ENCODE measurements at places on chromosomes 1 and 21.

- peak; percentile 82 for DNase-seq
Observed at GRCh38 chr1:210232511-210233215, at the start of gene SERTAD4. SERTAD4 (plus strand) TSS chr1:210232796; CDS start chr1:210237961, 5,165 bp downstream.

DNA sequence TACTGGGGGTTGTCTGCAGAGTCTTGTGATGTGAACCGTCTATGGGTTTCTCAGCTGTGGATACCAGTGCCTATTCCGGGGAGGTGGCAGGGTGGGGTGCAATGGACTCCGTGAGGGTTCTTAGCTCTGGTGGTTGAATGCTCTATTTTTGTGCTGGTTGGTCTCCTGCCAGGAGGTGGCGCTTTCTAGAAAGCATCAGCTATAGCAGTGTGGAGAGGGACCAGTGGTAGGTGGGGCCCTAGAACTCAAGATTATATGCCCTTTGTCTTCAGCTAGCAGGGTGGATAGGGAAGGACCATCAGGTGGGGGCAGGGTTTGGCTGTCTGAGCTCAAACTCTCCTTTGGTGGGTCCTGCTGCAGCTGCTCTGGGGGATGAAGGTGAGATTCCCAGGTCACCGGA lies 127.3 kb upstream of the PLD5 start:
- no peak for DNase-seq

GRCh38 chr1:32361674-32362473 lies 411 bp downstream of the FAM229A start:
- peak; percentile 79 for DNase-seq

GRCh38 chr1:118388301-118388959 lies 203.4 kb upstream of the SPAG17 start:
- DNase-seq: no peak

- DNase-seq: no peak
Observed at GRCh38 chr1:57517587-57518374, 93.9 kb upstream of the DAB1 start.

GRCh38 chr1:55057270-55057955 lies 18.1 kb downstream of the PCSK9 start:
- DNase-seq: peak; percentile 32

GRCh38 chr21:34700605-34701004 lies 31.8 kb downstream of the CLIC6 start:
- DNase-seq: no peak

- DNase-seq: no peak
Observed at GRCh38 chr1:187624812-187625545, 796.2 kb downstream of the PLA2G4A start.

DNA sequence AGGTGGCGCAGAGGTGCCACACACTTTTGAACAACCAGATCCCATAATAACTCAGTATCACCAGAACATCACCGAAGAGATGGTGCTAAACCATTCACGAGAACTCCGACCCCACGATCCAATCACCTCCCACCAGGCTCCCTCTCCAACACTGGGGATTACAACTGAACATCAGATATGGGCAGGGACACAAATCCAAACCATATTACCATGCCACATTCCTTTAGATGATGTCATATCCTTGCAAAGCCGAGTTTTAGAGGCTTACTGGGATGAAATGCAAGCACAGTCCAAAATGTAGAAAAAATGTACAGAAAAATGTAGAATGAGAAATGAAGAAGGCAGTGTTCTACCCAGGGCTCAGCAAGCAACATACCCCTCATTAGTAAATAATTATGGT lies 64.7 kb downstream of the SGIP1 start:
- DNase-seq: no peak

DNA sequence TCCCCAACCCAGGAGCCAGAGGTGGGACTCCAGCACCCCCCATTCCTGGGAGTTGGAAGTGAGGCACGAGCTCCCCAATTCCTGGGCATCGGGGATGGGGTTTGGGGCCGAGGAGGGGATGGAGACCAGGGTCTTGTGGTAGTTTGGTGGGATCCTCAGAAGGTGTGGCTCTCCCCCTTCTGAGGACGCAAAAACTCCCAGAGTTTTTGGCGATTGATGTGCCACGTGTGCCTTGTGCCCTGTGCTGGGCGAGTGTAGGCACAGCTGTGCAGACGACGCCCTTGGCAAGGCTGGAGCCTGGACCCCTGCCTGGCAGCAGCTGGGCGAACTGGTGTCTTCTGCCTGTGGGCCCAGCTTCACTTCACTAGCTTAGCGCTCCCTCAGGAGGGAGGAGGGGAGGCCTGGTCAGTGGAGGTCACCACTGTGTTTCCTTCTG lies 2.6 kb downstream of the GUK1 start:
- DNase-seq: no peak

All from right forelimb (tissue), 1 donor.